ENCODE measurements at places on chromosomes 7 and 10. TPM values are rescaled to one million over a fixed set of nuclear protein-coding genes. Genes with fewer than 3 reads are reported as not detected.

- DNase-seq = no peak
These were observed 29.9 kb downstream of the AP5Z1 start for GRCh38 chr7:4805110-4805983.

DNA sequence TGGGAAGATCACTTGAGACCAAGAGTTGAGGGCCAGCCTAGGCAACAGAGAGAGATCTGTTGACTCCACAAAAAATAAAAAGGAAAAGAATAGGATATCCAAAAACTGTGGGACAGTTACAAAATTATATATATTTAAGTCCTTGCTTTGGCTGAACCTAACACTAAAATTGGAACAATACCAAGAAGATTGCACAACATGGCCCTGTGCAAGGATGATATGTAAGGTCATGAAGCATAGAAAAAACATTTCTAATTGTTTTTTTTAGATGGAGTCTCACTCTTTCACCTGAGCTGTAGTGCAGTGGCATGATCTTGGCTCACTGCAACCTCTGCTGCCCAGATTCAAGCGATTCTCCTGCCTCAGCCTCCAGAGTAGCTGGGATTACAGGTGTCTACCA is 139.0 kb downstream of the TPST1 start:
- DNase-seq = peak; percentile 28

- DNase-seq = peak; percentile 67
These were observed 67.8 kb downstream of the NAMPT start for GRCh38 chr7:106216923-106217542.

DNA sequence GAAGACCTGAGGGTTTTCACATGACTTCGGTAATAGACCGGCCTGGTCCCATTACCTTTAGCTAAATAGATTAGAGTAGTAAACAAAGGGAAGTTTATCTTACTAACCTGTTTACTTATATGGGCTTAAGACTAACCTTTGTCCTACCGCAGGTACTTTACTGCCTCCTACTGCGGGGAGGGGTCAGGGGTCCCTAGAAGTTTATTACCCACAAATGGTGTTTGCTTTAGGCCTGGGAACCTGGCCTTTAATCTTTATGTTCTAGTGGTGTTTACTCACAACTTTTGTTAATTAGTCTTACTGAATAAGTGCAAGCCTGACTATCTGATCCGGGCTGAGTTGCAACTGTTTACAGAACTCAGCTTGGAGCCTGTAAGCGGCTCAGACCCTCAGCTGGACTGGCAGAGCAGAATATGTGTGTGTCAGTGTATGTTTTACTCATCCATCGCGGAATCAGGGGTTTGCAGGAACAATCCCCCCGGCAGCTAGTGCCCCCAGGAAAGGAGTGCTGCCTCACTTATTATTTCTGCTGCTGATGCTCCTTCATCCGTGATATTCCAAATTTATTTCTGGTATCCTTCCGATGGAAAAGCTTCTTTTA is 578.9 kb upstream of the SEMA3D start:
- DNase-seq = no peak

DNA sequence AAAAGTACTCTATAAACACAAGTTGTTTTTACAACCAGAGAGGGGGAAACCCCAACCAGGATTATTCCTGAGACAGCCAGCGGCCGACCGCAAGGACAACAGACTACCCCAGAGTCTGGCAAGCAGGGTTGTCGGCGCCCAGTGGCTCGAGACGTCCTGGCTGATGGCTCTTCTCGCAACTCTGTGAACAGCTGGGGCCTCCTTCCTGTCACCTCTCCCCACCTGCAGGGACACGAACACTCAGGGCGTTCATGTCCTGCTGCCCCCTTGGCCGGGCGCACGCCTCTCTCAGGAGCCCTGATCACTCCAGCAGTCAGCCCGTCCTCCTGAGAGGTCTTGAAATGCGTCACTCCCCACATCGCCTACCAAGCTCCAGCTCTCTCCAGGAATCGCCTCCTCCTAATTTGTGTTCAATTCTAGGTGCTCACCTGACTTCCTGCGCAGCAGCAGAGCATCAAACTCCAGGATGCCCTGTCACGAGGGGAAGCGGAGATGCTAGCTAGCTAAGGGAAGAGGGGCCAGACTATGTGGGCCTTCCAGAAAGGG is 66.4 kb upstream of the TNRC18 start:
- no peak for DNase-seq

DNA sequence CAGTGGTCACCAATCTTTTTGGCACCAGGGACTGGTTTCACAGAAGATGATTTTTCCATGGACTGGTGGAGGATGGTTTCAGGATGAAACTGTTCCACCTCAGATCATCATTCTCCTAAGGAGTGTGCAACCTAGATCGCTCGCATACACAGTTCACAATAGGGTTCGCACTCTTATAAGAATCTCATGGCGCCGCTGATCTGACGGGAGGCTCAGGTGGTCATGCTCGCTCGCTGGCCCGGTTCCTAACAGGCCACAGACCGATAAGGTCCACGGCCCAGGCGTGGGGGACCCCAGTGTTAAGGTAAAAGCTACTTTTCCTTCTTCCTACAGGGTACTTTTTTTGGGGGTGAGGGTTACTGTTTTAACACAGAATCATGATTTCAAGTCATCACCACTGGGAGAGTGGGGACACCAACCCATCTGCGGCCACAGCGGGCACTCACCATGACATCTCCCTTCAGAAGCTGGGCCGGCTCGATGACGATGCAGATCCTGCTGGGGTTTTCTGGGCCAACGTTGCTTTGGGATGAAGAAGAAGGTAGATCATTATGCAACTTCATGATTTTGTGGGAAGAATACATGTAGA is 170.5 kb downstream of the TNS3 start:
- DNase-seq = no peak

GRCh38 chr7:30912731-30912985 is 1.0 kb downstream of the AQP1 start:
- no peak for DNase-seq

GRCh38 chr7:1601956-1602355 is 32.1 kb upstream of the PSMG3 start:
- no peak for DNase-seq

DNA sequence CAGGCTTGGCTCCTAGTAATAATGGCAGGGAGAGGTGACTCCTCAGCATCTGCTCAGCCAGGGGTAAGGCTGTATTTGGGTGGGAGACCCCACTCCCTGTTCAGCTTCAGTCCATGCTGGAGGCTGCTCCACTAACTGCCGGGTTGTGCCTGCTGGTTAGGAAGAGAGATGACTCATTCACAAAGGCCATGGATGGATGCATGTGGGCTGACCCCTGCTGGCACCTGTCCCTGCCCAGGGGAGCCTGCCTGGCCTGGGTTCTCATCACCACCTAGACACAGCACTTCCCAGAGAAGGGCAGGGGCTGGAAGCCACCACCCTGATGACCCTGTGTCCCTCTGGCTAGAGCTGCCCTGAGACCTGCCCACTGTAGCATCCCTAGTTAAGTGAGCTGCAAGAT is 59.0 kb downstream of the VSTM4 start:
- peak; percentile 12 for DNase-seq

The CFTR gene
- total RNA-seq = under 0.01 TPM

The ATG9B gene
- total RNA-seq = under 0.01 TPM

The GBX1 gene
- total RNA-seq = not detected

The MKX gene
- total RNA-seq = 15.0 TPM

The TSPAN15 gene
- 1.8 TPM for total RNA-seq

The PITX3 gene
- total RNA-seq = not detected
